Dermis blood vessel endothelial cell (primary cell): ENCODE measurements at places on chromosomes 2 and 18. TPM values are rescaled to one million over a fixed set of nuclear protein-coding genes. Genes with fewer than 3 reads are reported as not detected.

The ADD2 gene
- total RNA-seq, result 4.6 and 13.3 TPM in 2 replicates

The IFIH1 gene
- total RNA-seq, result 8.2 and 18.7 TPM in 2 replicates

The DPYSL5 gene
- total RNA-seq, result not detected in 2 replicates

The IL36B gene
- not detected in 2 replicates for total RNA-seq

The DLX2 gene
- not detected in 2 replicates for total RNA-seq
